ENCODE measurements at places on chromosomes 6 and 20.

GRCh38 chr6:102660303-102660702 is 1266.8 kb downstream of the GRIK2 start:
- DNase-seq, result no peak

- DNase-seq, result no peak
Measured at GRCh38 chr6:87115402-87116135, 20.7 kb upstream of the CGA start.

- peak; percentile 51 for DNase-seq
Measured at GRCh38 chr6:3749977-3750316, 1.6 kb downstream of the PXDC1 start.

DNA sequence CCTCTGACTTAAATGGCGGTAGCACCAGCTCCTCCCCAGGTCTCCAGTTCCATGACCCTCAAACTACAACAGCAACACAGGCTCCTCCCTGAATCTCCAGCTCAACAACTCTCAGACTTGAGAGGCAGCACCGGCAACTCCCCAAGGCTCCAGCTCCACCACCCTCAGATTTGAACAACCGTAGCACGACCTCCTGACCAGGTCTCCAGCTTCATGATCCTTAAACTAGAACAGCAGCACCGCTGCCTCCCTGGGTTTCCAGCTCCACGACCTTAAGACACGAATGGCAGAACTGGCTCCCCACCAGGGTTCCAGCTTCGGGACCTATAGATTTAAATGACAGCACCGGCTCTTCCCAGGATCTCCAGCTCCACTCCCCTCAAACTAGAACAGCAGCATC is 325.8 kb downstream of the PREX1 start:
- no peak for DNase-seq

DNA sequence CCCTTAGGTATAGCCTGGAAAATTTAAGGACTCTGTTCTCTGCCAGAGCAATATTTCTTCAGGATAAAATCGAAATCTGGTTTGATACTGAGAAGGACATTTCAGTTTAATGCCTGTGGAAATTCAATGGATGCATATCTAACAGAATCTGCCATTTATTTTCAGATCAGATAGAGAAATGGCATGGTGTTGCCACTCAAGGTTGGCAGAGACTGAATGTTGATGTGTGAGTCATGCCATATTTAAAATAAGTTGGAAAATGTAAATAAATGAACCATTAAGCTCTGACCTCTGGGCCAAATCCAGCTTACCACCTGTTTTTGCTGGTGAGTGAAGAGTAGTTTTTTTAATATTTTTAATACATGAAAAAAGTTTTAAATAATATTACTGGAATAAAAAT is 594.6 kb downstream of the DOK5 start:
- DNase-seq, result no peak

- DNase-seq, result no peak
Measured at GRCh38 chr6:74941424-74941823, 264.4 kb downstream of the COL12A1 start.

DNA sequence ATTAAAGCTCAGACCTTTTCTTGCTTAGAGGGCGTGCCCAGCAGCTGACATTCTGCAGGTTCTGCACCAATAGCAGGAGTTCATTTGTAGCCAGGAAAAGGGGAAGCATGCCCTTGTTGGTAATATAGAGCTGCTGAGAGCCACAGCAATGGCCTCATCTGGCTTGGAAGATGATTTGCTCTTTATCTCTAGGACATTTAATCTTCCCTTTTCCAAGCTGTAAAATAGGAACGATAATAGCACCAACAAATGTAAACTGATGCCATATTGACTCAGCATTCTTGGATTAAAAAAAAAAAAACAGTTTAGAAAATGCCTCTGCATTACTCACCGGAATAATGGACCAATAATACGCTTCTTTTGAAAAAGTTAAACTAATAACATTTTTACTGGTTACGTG is 93.4 kb upstream of the SLC2A12 start:
- no peak for DNase-seq
